ENCODE measurements at places on chromosomes 1 and 21. TPM values are rescaled to one million over a fixed set of nuclear protein-coding genes. Genes with fewer than 3 reads are reported as not detected.

Gene CTNNBIP1
- total RNA-seq, result 9.8 TPM

Gene AIM2
- 7.1 TPM for total RNA-seq

Gene SERTAD4
- not detected for total RNA-seq

Gene LORICRIN
- total RNA-seq, result not detected

Gene S100A1
- total RNA-seq, result not detected

Gene SLC1A7
- 0.26 TPM for total RNA-seq

GRCh38 chr1:172999349-172999748 lies 51.4 kb downstream of the TNFSF18 start:
- no peaks in the 10 kb centered on the region for H3K4me1 ChIP-seq
- H3K27me3 ChIP-seq, result no peaks in the 10 kb centered on the region
- H3K36me3 ChIP-seq, result no peaks in the 10 kb centered on the region
- no peak overlapping the region for H3K27ac ChIP-seq
- H3K4me3 ChIP-seq, result no peak overlapping the region

- H3K27ac ChIP-seq, result no peak overlapping the region
- no peaks in the 10 kb centered on the region for H3K27me3 ChIP-seq
- no peak for DNase-seq
- H3K36me3 ChIP-seq, result no peaks in the 10 kb centered on the region
Observed at GRCh38 chr1:4616831-4617465, 37.5 kb upstream of the AJAP1 start.

GRCh38 chr1:187622545-187622944 lies 793.8 kb downstream of the PLA2G4A start:
- no peak overlapping the region for H3K27ac ChIP-seq
- no peak for DNase-seq
- no peaks in the 10 kb centered on the region for H3K36me3 ChIP-seq
- no peak overlapping the region for H3K4me3 ChIP-seq

DNA sequence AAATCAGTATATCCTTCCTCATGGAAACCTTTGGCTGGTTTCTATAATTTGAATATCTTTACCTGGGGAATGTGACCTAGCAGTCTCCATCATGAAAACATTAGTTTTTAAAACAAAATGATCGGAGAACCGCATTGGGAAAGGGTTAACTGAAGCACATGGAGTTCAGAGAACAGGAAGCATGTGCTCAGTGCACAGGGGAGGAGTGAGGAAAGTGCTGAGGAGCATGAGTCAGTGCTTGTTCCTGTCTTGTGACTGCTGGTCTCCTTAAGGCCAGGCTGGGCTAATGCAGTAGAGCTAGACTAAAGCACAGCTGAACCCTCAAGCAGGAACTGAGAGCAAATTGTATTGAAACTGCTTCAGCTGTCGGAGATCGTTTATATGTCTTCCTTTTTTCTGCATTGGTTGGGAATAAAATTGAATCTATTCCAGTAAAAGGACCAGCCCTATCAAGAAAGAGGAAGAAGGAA lies 5.8 kb downstream of the IFI16 start:
- peak; percentile 45 for DNase-seq
- H3K27me3 ChIP-seq, result no peaks in the 10 kb centered on the region
- peak overlapping the region; percentile 40 for H3K27ac ChIP-seq
- H3K4me3 ChIP-seq, result peak overlapping the region; percentile 23
- peaks cover 26% of the 10 kb centered on the region for H3K4me1 ChIP-seq

- H3K4me1 ChIP-seq, result no peaks in the 10 kb centered on the region
- no peak overlapping the region for H3K27ac ChIP-seq
- H3K36me3 ChIP-seq, result no peaks in the 10 kb centered on the region
- DNase-seq, result no peak
- no peak overlapping the region for H3K4me3 ChIP-seq
- H3K27me3 ChIP-seq, result peaks cover 3% of the 10 kb centered on the region
Observed at GRCh38 chr1:168742994-168743650, 14.1 kb upstream of the DPT start.

DNA sequence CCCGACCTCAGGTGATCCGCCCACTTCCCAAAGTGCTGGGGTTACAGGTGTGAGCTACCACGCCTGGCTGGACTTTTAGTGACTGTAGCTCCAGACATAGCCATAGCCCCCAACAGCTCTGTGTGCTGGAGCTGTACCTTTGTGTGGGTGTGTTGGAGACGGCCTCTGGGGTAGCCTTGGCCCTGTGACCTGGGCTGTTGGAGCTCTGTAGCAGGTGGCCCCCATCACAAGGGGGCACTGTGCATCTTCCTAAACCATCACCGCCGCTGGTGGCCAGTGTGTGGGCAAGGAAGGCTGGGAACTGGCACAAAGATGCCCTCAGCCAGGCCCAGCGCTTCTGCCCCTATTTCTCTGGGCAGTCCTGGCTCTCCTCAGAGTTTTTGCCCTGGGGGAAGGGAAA lies 38.4 kb upstream of the FOXO6 start:
- no peaks in the 10 kb centered on the region for H3K36me3 ChIP-seq
- H3K27me3 ChIP-seq, result peaks cover 8% of the 10 kb centered on the region
- DNase-seq, result no peak
- no peak overlapping the region for H3K27ac ChIP-seq

DNA sequence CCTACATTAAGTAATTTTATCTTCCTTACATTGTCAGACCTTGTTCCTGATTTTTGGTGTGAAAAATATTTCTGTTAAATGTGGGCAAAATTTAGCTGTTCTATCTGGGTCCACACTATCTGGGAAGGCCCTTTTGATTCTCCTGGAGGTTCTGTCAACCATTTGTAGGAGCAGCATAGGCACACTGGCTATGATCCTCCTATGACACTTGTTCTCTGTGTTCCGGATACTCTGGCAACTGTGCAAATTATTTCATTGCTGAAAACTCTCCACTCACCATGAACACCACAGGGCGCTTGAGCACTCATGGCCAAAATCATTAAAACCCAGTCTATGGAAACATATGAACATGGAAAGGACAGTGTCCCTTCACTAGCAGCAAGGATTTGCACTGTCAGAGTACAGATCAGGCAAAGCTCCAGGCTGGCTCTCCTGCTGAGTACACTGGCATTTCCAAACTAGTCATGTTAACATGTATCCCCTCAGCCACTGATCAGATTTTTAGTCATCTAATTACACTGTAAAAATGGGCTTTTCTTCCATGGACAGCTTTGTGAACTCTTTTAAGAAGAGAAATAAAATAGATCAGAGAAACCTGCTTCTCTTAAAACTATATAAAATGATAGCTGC lies 43.9 kb upstream of the SGIP1 start:
- DNase-seq, result no peak
- H3K4me3 ChIP-seq, result no peak overlapping the region
- no peaks in the 10 kb centered on the region for H3K27me3 ChIP-seq
- H3K36me3 ChIP-seq, result no peaks in the 10 kb centered on the region

DNA sequence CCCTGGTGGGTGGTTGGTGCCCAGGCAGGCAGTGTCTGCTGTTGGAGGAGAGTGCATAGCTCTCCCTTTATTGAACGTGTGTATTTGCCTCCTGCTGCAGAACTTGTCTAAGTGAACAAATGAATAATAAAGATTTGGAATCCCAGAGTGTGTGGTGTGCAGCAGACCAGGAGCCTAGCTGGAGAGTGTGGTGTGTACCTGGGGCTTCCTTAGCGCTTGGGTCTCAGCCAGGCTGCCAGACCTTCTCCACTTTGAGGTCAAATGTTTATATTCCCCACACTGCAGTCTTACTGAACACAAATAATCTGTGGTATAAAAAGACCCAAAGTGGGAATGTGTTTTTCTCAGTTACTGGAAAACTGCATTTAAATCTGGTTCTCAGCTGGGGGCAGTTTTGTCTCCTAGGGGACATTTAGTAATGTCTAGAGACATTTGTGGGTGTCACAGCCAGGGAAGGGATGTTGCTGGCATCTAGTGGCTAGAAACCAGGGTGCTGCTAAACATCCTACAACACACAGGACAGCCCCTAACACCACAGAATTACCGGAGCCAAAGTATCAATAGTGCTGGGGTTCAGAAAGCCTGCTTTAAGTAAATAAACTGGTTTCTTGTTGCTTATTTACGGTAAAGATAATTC lies 23.6 kb downstream of the SLC37A1 start:
- peaks cover 11% of the 10 kb centered on the region for H3K36me3 ChIP-seq
- DNase-seq, result no peak
- no peaks in the 10 kb centered on the region for H3K27me3 ChIP-seq

- no peak for DNase-seq
- no peaks in the 10 kb centered on the region for H3K36me3 ChIP-seq
- H3K27me3 ChIP-seq, result no peaks in the 10 kb centered on the region
- no peak overlapping the region for H3K27ac ChIP-seq
- H3K4me3 ChIP-seq, result no peak overlapping the region
Observed at GRCh38 chr1:50707824-50708223, 252.2 kb downstream of the FAF1 start.

DNA sequence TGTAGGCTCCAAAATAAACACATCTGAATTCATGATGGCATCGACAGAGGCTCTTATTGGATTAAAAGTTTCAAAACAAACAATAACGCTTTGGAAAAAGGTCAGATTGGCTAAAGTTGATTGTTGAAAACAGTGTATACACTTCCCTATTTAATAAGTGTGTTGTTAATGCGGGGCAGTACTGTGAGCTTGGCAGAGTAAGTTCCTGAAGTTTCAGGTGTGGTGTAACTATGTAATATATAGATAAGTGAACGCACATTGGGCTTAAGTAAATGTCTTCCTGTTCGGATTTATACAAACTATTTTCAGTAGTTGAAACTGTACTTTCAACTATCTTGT lies 810 bp downstream of the ZBTB37 start:
- no peaks in the 10 kb centered on the region for H3K27me3 ChIP-seq
- H3K36me3 ChIP-seq, result peaks cover 34% of the 10 kb centered on the region
- peak overlapping the region; percentile 83 for H3K4me3 ChIP-seq
- DNase-seq, result no peak
- H3K4me1 ChIP-seq, result peaks cover 45% of the 10 kb centered on the region

GRCh38 chr1:19046972-19047731 lies 90.7 kb upstream of the IFFO2 start:
- H3K27ac ChIP-seq, result no peak overlapping the region
- H3K27me3 ChIP-seq, result no peaks in the 10 kb centered on the region
- no peak overlapping the region for H3K4me3 ChIP-seq
- no peak for DNase-seq
- no peaks in the 10 kb centered on the region for H3K36me3 ChIP-seq

- no peak for DNase-seq
- H3K27ac ChIP-seq, result no peak overlapping the region
- no peaks in the 10 kb centered on the region for H3K36me3 ChIP-seq
- no peak overlapping the region for H3K4me3 ChIP-seq
- no peaks in the 10 kb centered on the region for H3K4me1 ChIP-seq
Observed at GRCh38 chr1:119286587-119287181, 81.9 kb upstream of the HAO2 start.

DNA sequence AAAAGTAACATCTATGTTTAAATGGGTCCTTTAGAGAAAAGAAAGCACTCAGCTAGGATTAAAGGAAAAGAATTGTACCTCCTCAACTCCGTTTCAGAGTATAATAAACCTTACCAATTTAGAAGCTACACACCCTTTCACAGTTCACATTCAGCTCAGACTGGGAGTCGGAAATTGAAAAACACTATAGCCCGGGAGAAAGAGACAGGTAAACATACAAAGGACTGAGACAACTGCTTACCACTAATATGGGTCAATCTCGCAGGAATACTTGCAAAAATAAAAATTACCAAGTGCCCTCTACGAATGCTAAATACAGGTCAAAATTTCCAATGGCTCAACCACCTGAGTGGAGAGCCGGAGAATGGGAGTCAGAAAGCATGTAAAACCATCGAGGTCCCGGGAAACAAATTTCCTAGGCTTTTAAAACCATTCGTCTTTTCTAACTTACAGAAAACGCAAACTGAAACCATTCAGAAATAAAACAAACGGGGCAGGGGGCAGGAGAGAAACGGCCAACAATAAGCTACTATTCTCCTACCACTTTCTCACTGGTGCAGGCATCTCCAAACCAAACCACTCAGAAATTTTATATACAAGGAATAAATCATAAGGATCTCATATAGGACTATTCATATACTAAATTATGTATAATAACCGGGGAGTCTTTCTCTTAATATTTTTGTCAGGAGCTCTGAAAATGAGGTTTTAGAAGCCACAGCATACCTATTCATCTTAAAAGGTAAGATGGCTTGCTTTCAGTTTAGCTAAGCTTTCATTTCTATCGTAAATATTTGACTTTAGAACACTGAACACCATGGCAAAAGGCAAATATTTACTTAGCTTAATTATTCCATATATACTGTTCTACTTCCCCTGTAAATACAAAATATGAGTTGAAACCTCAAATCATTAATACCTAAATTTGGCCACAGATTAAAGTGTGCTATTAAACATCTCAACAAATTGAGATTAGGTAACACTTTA lies 136.5 kb downstream of the RERE start:
- peak overlapping the region; percentile 29 for H3K4me3 ChIP-seq
- no peaks in the 10 kb centered on the region for H3K36me3 ChIP-seq
- no peaks in the 10 kb centered on the region for H3K4me1 ChIP-seq
- no peaks in the 10 kb centered on the region for H3K27me3 ChIP-seq

DNA sequence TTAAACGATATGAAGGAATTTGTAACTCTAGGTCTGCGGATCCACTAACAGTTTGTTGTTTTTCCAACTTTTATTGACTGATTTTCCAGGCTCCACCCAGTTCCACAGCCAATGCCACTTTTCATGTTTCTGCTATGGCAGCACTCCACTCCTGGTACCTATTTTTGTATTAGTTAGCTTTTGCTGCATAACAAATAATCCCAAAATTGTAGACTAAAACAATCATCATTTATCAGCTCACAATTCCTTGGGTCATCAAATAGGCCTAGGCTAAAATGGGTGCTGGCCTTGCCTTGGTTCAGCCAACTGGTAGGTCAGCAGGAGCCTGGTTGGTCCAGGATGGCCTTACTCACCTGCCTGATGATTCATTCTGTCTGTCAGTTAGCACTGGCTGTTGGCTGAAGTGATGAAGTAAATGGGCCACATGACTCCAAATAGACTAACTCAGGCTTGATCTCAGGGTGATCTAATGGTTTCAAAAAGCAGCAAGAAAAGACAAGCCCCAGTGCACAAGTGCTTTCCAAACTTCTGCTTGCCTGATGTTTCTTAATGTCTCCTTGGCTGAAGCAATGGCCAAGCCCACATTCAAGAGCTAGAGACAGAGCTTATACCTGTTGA lies 3.2 kb upstream of the C8B start:
- no peak for DNase-seq
- no peak overlapping the region for H3K27ac ChIP-seq
- no peaks in the 10 kb centered on the region for H3K4me1 ChIP-seq
- H3K4me3 ChIP-seq, result no peak overlapping the region

GRCh38 chr1:188027613-188028012 lies 1198.9 kb downstream of the PLA2G4A start:
- no peak overlapping the region for H3K4me3 ChIP-seq
- no peaks in the 10 kb centered on the region for H3K4me1 ChIP-seq
- no peak for DNase-seq

GRCh38 chr1:79988401-79988800 lies 981.9 kb upstream of the ADGRL4 start:
- no peak for DNase-seq
- H3K27me3 ChIP-seq, result no peaks in the 10 kb centered on the region
- H3K4me3 ChIP-seq, result no peak overlapping the region
- H3K4me1 ChIP-seq, result no peaks in the 10 kb centered on the region

- DNase-seq, result no peak
- no peak overlapping the region for H3K27ac ChIP-seq
- no peak overlapping the region for H3K4me3 ChIP-seq
- H3K27me3 ChIP-seq, result no peaks in the 10 kb centered on the region
- no peaks in the 10 kb centered on the region for H3K4me1 ChIP-seq
- H3K36me3 ChIP-seq, result no peaks in the 10 kb centered on the region
Observed at GRCh38 chr1:219876798-219877209, 51.6 kb downstream of the SLC30A10 start.

GRCh38 chr1:38005195-38006007 lies at the start of gene FHL3:
Gene FHL3, minus strand, starts transcription at chr1:38005514. Its CDS starts 6,102 bp downstream, at chr1:37999412.
- no peaks in the 10 kb centered on the region for H3K36me3 ChIP-seq
- no peak for DNase-seq
- peak within 1 kb of the TSS; percentile 57 for H3K4me3 ChIP-seq
- H3K27me3 ChIP-seq, result no peaks in the 10 kb centered on the region
- H3K27ac ChIP-seq, result peak within 1 kb of the TSS; percentile 72
- H3K4me1 ChIP-seq, result no peaks in the 10 kb centered on the region
